Inflammatory macrophage (primary cell): ENCODE measurements at places on chromosomes 4 and X.

GRCh38 chr4:41418444-41418843, 119.5 kb upstream of the LIMCH1 start:
- no peak for DNase-seq

DNA sequence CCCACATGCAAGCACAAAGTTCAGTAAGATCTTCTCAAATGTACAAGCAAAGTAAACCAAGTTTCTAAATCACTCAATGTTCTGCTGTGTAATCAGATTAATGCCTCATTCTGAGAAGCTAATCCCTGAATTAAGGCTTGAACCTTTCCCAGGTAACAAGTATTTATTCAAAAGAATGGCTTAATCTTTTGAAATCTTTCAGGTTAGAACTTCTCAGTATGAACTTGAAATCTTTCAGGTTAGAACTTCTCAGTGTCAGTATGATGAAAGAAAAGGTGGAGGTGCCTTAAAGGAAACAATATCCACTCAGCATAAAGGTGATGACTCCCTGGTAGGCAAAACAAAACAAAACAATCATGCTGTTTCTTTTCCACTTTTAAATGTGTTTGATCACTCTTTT, 29.0 kb downstream of the TMPRSS11B start:
- no peak for DNase-seq

DNA sequence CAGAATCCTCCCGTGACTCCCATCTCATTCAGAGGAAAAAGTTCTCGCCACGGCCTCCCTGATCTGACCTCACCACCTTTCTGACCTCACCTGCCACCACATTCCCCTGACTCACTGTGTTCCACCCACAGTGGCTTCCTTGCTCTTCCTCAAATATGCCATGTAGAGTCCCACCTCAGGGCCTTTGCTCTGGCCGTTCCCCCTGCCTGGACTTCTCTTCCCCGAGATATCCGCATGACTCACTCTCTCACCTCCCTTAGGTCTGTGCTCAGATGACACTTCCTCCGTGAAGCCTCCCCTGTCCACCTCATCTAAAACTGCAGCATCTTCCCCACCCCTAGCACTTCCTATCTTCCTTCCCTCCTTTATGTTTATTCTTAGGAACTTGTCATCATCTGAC, 7.2 kb upstream of the TSPYL2 start:
- no peak for DNase-seq

DNA sequence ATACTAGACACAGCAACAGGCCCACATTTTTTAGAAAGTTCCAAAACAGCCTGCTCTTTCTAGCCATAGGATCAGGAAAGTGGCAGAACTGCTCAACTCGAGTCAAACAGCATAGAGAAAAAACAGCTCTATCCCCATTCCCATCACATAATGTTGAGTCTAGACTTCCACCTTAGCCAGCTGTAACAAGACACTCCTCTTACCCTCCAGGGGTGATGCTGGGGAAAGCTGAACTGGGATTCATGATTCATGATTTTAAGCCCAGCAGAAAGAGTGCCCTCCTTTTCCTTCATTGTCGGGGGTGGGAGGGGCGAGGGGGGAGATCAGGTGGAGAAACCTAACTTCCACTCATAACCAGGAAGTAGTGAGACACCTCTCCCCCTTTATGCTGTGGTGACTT, 86.1 kb downstream of the CENPC start:
- DNase-seq, result no peak

DNA sequence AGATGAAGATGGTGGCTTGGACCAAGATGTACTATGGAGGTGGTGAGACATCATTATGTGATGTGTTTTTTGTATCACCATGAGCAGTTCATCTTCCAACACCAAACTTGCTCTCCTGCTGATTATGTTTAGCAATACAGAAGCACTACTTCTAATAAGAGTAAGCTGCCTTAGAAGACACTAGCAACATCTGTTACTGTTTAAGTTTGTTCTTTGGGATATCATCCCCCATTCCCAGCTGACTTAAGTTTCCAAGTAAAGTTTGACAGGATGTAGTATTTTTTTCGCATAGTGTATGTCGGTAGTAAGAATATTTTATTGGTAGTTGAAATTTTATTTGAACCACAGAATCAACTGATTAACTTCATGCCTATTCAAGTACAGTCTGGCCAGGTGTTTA, 123.5 kb upstream of the BMPR1B start:
- DNase-seq, result no peak

DNA sequence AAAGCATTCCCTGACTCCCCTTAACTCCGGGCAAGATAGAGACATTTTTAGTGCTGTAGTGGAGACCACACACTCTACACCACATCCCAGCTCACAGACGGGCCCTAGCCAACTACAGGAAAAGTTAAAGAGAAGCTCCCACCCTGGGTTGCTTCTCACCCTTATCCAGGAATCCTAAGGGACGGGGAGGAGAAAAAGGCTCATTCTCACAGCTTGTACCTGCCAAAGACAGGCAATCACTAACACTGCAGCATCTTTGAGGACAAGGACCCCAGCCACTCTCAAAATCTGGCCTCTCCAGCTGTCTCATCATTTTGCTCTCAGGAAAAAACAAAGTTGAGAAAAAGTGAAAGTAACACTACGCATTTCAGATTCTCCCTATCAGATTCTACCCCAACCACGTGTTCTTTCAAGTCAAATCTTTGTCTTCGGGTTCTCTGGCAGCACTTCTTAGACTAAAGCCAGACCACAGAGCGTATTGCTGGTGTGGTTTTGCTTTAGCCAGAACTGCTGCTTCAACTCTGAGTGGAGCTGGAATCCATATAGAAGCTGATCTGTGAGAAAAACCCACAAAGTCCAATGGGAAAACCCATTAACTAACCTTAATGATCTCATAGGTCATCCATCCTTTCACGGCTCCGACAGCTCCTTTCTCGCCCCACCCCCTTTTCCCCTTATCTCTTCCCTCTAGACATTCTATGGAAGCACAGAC, 605.9 kb upstream of the DIPK2B start:
- DNase-seq, result no peak

DNA sequence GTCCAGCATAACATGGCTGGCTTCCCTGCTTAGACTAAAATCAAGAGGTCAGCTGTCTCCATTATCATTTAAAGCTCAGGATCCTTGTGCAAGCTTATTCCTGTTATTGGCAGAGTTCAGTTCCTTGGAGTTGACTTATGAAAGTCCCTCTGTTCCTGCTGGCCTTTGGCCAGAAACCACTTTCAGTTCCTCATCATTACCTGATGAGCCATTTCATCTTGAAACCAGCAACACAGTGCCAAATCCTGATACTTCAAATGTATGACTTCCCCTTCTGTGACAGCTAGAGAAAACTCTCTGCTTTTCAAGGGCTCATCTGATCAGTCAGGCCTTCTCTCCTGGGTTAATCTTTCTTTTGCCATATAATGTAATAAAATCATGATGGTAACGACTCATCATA, 110.6 kb upstream of the FSTL5 start:
- peak; percentile 65 for DNase-seq

DNA sequence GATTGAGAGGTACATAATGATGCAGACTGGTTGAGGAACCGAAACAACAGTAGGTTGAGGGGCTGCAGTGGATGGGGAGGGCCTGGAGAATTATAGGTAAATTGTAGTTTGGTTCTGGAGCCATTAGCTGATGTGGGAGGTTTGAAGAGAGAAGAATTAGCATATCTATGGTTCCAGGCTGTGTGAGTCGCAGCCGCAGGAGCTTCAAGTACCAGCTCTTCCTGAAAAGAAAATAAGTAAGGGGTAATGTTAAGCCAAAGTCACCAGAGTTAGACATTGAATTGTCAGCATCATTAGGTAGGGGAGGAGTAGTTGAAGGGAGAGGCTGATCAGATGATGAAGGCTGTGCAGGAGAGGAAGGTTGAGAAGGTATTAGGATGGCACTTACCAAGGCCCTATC, 29.5 kb downstream of the PF4 start:
- DNase-seq, result no peak

GRCh38 chr4:38529189-38530115, 134.5 kb upstream of the KLF3 start:
- peak; percentile 95 for DNase-seq

- DNase-seq, result no peak
These were observed 81.7 kb upstream of the GPM6B start for GRCh38 chrX:13898603-13899002.

GRCh38 chr4:48902266-48902665, 4.3 kb downstream of the OCIAD2 start:
- DNase-seq, result no peak

DNA sequence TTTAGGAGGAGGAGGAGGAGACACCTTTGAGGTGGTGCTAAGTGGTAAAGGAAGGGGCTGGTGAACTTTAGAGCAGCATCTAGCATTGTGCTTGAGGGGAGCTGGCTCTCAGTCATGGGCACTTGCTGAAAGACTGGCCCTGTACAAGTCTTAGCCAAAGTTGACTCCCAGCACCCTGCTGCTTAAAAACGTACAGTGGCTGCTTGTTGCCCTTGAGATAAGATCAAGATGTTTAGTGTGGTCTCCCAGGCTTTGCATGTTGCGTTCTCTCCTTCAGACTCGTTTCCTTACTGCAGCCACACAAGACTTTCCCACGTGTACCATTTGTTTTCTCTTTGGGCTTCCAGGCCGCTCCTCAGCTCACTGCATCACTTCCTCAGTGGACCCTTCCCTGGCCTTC, 1.8 kb downstream of the MED28 start:
- DNase-seq, result no peak

DNA sequence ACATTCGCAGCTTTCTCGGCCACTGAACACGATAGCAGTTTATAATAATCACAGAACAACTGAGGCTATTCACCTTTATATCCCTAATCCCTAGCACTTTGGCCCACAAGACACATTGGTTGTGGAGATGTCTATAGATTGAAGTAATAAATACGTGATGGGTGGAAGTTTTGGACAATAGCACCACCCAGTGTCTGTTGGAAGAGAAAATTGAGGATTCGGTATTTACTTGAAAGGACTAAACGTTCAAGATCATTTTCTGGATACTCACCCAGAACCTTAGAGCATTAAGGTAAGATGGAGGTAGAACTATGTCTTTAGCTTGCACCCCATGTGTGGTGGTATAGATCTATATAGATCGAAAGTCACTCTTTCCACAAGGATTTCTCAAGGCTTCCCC, 787 bp upstream of the TMSB15A start:
- no peak for DNase-seq
